ENCODE measurements at places on chromosomes 11 and 22. TPM values are rescaled to one million over a fixed set of nuclear protein-coding genes. Genes with fewer than 3 reads are reported as not detected.

The TH gene
- 0.99 TPM for total RNA-seq

The CSNK2A3 gene
- total RNA-seq: 0.33 TPM

The GPHA2 gene
- not detected for total RNA-seq

The JAML gene
- total RNA-seq: not detected
